LoVo (cell line): ENCODE measurements at places on chromosomes 5 and 9.
A peak's percentile ranks its signal among the peaks of the same experiment; 100 is the strongest.

GRCh38 chr5:136225796-136226195 lies 32.8 kb upstream of the SMIM32 start:
- no peak for DNase-seq

GRCh38 chr9:101977614-101978210 lies 239.3 kb upstream of the GRIN3A start:
- peak; percentile 51 for DNase-seq

GRCh38 chr9:133682818-133683585 lies 46.8 kb downstream of the DBH start:
- no peak for DNase-seq

- no peak for DNase-seq
Observed at GRCh38 chr9:85089188-85089969, 419.9 kb downstream of the NTRK2 start.

DNA sequence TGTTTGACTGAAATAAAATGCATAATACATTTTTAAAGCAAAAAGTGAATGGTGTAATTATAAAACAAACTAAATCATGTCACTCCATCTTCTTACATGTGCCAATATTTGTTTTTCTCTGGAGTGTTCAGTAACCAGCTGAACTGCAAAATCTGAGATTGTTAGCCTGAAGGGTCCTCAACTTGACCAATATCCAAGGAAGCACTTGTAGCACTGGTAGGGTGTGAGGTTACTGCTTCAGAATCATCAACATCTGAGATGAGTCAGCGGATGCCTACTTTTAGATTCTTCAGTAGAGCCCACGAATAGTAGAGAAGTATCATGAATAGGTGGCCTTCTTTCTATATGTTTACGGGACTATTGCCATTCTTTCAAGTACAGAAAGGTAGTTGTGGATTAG lies 226.7 kb downstream of the TLE4 start:
- no peak for DNase-seq

GRCh38 chr5:2783223-2783622 lies 31.7 kb upstream of the IRX2 start:
- no peak for DNase-seq

DNA sequence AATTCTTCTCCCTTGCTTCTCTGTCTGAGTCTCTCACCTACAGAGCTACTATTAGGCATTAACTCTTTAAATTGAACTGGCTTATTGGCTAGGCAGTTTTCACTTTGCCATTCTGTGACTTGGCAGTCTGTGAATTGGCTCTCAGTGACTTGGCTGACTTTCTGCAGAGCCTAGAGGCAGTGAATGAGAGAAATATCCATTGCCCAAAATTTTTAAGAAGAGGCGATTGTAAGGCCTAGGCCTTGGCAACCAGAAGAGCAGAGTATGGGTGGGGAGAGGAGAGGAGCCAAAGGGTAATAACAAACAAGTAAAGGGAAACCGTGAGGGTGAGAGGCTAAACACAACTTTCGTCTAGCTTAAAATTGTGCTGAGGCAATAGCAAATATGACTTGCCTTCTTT lies 176.7 kb downstream of the PRR16 start:
- no peak for DNase-seq

DNA sequence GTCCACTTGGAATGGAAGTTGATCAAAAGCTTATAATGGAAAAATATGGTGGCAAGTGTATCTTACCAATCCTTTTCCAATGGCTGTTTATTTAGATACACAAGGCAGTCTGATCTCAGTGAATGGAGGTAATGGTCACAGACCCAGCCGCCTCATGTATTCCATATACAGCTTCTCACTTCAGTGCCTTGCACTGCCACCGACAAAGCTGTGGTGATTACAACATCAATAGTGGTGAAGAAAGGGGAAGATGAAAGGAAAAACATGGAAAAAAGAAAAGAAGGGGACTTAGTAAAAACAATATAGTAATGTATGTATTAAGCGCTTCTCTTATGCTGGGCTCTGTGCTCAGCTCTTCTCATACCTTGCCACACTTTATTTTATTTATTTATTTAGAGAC lies 297.3 kb upstream of the RASA1 start:
- no peak for DNase-seq

DNA sequence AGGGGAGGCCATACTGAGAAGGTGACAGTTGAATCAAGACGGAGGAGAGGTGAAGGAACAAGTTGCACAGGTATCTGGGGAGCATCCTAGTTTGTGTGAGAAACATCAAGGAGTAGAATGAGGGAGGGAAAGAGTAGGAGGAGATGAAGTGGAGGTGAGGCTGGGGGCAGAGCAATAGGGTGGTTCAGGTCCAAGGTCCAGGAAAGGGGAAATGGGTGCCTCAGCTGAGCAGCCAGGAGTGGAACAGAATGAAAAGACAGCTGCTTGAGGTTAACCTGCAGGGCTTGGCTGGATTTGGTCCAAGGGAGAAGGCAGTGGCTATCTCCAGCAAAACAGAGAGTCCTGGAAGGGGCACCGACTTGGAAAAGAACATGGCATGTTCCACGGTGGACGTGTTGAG lies 5.3 kb downstream of the SLC1A1 start:
- no peak for DNase-seq

- no peak for DNase-seq
Observed at GRCh38 chr9:134172198-134173126, 8.1 kb upstream of the RNU6ATAC start.

DNA sequence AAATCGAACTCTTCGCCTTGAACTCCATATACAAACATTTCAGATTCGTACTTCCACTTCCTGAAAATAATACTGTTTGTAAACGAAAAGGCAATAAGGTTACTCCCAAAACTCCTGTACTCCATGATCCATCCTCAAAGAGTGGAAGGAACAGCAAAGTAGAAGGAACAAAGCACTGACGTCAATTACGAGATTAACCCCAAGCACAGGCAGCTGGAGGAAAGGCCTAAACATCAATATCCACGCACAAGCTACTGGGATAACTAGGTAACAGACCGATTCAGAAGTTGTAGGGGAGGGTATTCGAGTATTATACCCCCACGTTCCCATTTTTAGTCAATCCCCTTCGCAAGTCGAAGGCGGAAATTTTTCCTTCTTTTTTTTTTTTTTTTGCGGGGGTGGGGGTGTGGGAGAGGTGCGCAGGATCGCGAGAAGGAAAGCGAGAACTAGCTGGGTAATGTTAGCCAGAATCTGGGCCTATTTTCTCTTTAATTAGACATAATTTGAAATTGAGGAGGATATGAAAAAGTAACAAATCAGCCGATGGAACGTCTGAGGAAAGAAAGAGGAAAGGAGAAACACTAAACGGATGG lies 909 bp downstream of the AFF4 start:
- peak; percentile 58 for DNase-seq

DNA sequence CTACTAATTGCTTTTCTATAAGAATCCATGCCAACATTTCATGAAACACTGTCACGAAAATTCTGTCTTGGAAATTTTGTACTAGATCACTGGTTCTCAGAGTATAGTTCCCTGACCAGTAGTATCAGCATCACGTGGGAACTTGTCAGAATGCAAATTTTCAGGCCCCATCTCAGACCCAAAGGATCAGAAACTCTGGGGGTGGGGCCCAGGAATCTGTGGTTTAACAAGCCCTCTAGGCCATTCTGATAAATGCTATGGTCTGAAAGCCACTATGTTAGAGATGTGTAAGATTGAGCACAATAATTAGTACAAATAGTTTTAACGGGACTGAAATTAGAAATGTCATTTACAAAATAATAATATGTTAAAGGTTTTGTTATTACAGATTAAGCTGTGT lies 615.7 kb upstream of the ARRDC3 start:
- no peak for DNase-seq

DNA sequence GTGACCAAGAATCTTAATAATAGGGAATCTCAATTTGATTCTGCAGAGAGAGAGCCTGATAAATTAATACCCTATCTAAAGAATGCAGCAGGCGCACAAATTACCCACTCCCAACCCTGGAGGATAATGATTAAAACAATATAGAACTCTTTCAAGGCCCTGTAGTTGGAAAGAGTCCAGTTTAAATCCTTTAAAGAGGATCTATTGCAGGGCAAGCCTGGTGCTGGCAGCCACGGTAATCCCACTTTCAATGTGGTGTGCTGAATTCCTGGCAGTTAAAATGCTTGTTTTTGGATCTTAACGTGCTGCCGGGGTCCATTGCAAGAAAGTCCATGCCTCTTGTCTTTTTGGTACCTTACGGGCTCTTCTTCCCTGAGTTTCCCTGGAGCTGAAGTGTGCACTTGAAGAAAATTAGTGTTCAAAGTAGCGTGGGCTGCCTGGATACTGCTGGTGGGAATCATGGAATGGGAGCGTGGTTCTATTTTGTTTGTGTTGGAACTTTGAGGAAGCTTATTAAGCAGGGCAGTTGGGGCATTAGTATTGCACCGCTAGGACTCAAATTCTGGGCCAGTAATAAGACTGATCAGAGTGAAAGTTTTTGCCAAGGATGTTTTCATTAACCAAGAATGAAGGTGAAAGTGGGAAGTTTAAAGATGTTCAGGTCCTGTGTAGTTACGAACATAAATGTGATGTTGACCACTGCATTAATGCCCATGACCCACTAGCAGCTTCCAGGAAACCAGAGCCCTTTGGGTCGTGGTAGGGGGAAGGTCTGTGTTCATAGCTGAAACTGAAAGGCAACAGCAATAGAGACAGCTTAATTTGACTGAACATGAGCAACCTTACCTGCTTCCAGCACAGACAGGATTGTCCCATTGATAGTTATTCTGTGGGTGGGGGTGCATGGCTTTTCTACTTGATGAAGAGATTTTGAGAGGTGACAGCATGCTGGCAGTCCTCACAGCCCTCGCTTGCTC lies 20.8 kb downstream of the MARCHF6 start:
- DNase-seq: no peak

DNA sequence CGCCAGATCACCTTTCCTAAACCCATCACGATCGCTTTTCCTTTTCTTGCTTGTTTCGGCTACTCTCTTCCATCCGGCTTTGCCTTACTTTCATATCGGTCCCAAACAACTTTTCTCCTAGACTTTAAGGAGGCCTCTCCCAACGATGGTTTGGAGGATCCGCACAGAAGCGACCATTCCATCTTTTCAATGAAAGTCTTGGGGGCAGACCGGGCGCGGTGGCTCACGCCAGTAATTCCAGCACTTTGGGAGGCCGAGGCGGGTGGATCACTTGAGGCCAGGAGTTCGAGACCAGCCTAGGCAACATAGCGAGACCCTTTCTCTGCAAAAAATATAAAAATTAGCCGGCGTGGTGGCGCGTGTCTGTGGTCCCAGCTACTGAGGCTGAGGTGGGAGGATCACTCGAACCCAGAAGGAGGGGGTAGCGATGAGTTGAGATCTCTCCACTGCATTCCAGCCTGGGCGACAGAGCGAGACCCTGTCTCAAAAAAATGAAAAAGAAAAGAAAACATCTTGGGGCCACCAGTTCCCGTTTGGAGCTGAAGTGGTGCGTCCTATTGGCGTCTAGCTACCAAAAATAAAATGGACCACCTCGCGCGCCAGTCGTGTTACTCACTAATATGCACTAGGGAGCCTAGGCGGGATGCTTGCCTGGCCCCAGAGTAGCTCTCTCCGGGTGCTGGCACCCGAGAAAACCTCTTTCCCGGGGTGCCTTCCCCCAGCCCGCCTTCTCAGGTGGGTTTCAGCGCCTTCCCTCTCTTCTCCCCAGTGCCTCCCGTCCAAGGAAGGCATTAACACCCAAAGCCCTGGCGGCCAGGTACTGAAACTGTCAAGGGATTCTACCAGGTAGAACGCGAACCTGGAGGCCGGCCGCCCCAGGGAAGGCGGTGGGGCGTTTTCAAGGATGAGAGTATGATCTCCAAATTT lies 800 bp upstream of the AP3B1 start:
- DNase-seq: peak; percentile 70

- DNase-seq: no peak
Observed at GRCh38 chr5:119031905-119032304, 39.0 kb upstream of the DMXL1 start.

- no peak for DNase-seq
Observed at GRCh38 chr5:134130239-134130945, 15.9 kb downstream of the TCF7 start.

DNA sequence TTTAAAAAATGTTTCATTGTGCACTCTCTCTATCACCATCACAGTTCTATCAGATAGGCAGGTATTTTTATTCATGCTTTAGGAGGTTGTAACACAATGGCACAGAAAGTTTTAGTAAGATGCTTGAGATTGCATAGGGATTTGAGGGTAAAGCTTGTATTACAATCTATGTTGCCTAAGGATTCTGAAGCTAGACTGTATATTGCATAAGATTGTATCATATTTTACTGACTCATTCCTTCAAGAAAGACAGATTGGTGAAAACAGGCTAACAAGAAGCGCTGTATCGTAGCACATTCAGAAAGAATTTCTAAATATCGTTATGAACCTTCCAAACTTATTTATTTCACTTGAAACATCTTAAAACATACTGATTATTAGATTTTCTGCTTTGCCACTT lies 577.7 kb downstream of the EBF1 start:
- no peak for DNase-seq

DNA sequence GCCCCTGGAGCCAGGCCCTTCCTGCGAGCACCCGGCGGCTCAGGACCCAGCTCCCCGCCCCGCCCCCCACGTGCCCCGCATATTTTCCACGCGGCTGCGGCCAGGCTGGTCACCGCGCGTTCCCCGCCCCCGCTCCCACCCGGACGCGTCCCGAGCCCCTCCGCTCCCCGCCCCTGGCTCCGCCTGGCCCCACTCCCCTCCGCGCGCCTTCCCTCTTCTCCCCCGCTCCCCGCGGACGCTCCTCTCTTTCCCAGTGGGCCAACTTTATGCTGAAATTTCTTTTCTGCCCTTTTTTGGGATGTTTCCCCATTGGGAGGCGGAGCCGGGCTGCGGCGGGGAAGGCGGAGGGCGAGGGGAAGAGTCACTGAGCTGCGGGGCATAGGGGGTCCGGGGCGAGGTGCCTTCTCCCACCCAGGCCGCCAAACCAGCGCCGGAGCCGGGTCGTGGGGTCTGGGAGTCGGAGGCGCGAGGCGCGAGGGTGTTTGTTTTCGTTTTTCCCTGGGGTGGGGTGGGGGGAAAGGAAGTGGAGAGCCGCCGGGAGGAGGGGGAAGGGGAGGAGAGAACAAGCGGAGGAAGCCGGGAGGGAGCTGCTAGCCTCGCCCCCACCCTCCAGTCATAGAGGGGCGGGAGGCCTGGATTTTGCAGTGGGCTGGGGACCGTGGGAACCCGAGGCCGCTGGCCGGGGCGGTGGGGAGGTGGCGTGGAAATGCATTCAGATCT lies 1.0 kb upstream of the TPM2 start:
- DNase-seq: peak; percentile 11

GRCh38 chr5:174301848-174302625 lies 256.5 kb downstream of the NSG2 start:
- DNase-seq: no peak

DNA sequence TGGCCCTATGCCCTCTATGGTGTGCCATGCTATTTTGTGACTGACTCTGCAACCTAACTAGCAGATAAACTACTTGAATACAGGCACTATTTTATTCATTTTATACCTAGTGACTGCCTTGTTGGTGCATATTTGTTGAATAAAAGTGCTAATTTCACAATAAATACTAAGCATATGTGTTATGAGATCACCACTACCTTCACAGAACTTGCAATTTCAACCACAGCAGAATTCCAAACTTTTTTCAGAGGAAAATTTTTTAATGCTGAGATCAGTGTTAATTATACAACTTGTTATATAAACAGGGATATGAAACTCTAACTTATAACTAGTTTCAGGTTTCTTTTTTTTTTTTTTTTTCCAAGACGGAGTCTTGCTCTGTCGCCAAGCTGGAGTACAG lies 94.8 kb downstream of the NR3C1 start:
- DNase-seq: no peak

- DNase-seq: no peak
Observed at GRCh38 chr5:147547730-147548129, 37.9 kb upstream of the DPYSL3 start.

- no peak for DNase-seq
Observed at GRCh38 chr5:178247481-178248456, 15.2 kb upstream of the PHYKPL start.
